ENCODE measurements at places on chromosomes 2 and 18.

DNA sequence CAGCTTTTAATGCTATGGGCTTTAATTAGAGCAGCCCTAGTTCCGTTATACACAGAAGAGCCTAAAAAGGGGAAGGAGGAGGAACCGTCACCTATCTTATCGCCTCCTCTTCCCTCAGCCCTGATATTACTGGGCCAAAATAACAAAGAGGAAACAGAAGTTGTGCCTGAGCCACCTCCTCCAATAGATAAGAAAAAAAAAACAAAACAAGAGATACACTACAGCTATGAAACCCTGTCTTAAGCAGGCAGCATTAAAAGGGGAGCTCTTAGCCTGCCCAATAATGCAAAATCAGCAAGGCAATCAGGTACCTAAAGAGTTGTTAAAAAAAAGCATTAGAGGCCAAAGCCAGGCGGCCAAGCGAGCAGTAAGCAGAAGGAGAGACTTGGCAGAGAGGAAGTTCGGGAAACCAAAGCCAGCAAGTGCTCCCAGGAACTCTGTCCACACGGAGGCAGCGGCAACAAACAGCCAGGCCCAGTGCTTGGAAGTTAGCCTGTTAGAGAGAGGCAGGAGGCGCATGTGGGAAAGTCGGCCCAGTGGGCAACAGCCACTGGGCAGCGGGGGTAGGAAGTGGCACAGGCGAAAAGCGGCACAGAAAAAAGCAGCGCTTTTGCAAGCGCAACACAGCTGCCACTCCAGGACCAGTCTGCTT is 41.8 kb upstream of the PDK1 start:
- no peak for DNase-seq

DNA sequence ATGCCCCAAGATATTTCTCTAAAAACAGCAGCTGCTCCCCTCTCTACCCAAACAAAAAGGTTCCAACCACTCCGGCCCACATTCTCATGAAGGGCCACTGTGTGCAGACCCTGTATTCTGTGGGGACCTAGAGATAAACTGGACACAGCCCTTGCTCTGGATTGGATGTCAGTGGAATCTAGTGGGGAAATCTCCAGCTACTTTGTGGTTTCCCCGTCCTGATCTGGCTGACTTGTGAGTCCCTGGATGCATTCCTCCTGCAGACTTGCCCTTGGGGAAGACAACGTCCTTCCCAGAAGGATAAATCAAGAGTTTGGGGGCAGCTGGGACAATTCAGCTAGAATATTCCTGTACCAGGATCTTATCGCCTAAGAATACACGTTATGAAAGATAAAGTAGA is 151.1 kb downstream of the FSHR start:
- no peak for DNase-seq

DNA sequence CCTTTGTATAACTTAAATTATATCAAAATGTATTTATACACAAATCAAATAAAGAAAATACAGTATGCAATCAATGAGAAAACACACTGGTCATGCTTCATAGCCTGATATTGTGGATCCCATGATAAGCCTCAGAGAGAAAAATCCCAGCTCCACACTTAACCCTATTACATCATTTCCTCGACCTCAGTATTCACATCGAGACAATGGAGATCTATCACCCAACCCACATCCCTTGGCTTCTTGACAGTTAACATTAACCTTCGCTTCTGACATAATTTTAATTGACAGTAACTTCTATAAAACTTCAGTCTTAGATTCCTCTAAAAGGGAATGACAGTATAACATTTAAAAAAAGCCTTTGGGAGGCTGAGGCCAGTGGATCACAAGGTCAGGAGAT is 11.6 kb downstream of the TMX3 start:
- DNase-seq: no peak

GRCh38 chr2:202750763-202751427 is 116.1 kb downstream of the FAM117B start:
- DNase-seq: no peak

GRCh38 chr2:208017721-208018120 is 7.6 kb downstream of the PLEKHM3 start:
- DNase-seq: no peak

- DNase-seq: no peak
Measured at GRCh38 chr2:121089166-121089510, 195.9 kb downstream of the TFCP2L1 start.

GRCh38 chr2:241254904-241255351 is 60.5 kb downstream of the HDLBP start:
- DNase-seq: no peak

DNA sequence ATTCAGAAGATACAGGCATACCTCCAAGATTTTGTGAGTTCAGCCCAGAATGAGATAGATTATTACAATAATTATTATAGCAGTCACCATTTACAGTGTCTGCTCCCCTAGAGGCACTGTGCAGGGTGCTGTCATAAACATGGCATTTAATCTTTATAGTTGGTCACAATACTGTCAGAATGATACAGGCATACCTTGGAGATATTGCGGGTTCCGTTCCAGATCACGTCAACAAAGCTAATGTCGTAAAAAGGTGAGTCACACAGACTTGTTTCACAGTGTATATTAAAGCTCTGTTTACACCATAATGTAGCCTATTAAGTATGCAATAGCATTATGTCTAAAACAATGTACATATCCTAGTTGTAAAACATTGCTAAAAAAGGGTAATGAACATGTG is 45.6 kb downstream of the ZRANB3 start:
- DNase-seq: no peak

DNA sequence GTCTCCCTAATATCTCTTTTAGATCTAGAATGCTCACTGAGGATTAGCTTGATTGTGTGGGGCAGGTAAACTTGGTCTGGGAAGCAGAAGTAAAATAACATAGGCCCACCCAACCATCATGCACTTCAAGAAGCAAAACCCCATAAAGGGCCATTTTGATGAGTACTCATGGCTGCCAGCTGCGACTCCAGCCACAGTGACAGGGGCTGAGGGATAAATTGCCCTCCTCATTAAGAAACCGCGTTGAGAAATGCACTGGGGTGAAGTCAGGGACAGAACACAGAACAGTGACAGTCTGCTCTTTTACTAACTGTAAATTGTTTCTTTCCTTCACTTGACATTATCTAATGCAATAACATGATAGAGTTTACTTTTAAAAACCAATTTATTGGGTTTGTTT is 60.2 kb downstream of the RND3 start:
- DNase-seq: no peak

DNA sequence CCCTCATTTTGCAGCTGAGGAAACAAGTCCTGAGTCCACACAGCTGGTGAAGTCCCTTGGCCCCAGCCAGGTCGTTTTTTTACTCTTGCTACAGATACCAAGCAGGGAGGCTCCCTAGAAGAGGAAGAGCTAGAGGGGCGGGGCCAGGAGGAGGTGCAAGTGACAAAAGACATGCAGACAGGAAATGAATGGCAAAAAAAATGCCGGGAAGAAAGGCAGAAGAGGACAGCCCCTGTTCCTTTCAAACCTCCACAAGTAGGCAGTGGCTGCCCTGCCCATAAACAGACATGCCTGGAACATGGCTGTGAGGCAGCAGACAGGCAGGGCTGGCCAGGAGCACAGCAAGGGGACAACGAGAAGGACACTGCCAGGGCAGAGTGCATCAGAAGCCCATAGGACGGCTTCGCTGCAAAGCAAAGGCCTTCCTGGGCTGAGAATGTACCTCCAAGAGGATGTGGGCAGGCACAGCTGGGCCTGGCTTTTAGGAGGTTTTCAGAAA is 108.7 kb downstream of the ZBTB7C start:
- DNase-seq: no peak

- no peak for DNase-seq
Measured at GRCh38 chr18:7682321-7682720, 115.2 kb downstream of the PTPRM start.

DNA sequence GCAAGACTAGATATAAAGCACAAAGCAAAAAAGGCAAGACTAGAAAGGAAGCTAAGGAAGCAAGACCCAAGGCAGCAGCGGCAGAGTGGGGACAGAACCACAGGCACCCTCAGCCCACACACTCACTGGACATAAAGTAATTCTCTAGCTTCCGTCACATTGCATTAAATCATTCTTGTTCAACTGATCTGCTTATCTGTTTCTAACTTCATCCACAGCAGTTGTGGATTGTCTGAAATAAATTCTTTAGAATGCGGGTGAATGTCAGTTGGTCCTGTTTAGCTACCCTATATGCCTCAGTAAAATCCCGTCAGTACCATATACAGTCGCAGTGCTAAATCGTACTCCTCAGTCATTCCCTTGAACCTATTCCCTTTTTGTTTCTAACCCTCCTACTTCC is 183.2 kb upstream of the SLC39A10 start:
- DNase-seq: no peak

DNA sequence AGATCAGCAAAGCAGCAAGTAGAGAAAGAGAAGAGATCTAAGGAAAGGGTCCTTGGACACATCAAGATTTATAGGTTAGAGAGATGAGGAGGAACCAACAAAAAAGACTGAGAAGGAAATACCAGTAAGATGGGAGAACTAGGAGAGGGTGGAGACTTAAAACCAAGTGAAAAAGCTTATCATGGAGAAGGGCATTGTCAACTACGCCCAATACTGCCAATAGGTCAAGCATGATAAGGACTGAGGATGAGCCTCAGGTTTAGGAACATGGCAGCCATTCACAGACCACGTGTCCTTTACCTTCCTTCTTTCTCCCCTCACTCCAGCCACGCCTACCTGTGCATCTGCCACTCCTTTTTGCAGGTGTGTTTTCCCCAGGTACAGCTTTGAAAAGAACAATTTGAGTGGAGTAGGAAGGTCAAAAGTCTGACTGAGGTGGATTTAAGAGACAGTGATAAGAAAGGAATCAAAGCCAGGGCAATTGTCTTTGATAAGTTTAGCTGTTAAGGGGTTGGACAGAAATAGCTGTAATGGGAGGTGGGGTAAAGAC is 238.7 kb downstream of the STK39 start:
- DNase-seq: no peak

GRCh38 chr2:30684026-30684425 is 123.2 kb downstream of the CAPN13 start:
- DNase-seq: no peak
